ENCODE measurements at places on chromosomes 11 and 22. TPM values are rescaled to one million over a fixed set of nuclear protein-coding genes. Genes with fewer than 3 reads are reported as not detected.

Gene WDR74
- total RNA-seq, result 31.6 TPM

Gene KRTAP5-11
- not detected for total RNA-seq

Gene GCAT
- total RNA-seq, result 25.2 TPM

- no peak for DNase-seq
Measured at GRCh38 chr11:130847517-130847916, 68.8 kb downstream of the SNX19 start.

GRCh38 chr11:131985846-131986301 lies 615.5 kb downstream of the NTM start:
- no peak for DNase-seq

DNA sequence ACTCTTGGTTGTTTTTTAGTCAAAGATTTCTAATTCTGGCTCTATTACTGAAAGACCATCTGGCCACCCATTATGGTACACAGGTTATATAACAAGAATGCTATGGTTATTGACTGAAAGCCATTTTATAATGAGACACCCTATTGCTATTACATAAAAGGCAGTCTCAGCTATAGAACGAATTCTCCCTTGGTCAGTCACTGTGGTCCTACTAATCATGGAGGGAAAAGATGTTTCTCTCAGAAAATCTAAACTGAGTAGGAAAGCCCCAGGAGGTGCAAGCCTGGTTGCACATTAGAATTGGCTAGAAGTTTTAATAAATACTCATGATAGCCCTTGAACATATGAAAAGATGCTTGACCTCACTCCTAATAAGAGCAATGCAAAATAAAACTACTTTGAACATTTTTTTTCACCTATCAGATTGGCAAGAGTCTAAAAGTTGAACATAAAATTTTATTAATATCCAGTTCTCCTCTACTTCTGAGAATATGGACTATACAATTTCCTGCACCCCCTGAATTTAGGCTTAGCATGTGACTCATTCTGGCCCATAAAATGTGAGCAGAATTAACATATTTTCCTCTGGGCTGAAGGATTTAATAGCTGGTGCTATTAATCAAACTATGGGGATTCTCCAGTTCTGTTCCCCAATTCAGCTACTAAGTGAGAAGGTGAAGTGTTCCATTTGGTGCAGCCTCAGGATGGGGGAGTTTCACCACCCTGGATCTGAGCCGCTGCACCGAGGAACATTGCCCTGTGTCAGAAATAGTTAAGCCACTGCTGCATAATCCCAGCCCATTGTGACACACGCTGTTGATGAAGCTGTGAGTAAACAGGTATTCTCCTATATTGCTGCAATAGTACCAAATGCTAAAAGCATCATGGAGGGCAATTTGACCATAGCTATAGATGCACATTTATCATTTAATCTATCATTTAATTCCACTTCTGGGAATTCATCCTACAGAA lies 11.5 kb upstream of the CRKL start:
- DNase-seq, result no peak

DNA sequence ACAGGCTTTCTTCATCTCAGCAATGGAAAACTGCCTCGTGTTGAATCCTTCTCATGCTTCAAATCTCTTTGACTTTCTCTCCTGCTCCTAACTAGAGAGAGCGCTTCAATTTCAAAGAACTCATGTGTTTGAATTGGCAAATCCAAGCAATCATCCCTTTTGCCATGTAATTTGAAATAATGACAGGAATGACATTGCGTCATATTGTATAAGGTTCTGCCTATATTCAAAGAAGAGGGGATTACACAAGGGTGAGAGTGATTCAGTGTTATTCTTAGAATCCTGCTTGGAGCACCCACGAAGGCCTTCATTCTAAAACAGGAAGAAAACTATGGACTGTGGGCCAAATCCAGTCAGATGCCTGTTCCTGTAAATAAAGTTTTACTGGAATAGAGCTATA lies 720.6 kb downstream of the JRKL start:
- no peak for DNase-seq

Measured in heart left ventricle (tissue), 16 donors.